ENCODE measurements at places on chromosomes 11 and 22.

DNA sequence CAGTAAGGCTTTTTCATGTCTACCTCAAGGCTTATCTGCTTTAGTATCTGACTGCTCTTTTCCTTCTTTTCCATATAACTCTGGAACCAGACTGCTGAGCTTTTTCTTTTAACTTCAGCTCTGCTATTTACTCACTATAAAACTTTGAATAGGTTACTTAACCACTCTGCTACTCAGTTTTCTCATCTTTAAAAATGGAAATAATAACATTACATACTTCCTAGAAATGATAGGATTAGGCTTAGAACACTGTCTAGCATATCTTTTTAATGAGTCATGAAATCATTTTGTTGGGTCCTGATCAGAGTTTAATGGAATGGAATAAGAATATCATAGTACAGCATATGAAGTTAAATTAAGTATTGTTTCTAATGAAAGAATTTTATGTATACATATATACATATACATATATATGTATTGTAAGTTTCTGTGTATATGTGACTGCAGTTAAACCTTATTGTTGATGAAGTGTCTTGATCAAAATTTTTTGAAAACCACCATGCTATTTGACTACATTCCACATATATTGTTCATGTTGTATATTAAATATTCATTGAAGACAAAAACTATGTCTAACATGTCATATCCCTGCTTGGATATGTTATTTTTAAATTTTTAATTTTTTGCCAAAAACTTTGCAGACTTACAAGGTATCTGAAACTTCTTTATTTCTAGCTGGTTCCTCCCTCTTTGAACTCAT, 120.2 kb downstream of the METTL15 start:
- DNase-seq, result no peak

GRCh38 chr22:31084811-31085492, 3.8 kb downstream of the SMTN start:
- DNase-seq, result peak; percentile 47

DNA sequence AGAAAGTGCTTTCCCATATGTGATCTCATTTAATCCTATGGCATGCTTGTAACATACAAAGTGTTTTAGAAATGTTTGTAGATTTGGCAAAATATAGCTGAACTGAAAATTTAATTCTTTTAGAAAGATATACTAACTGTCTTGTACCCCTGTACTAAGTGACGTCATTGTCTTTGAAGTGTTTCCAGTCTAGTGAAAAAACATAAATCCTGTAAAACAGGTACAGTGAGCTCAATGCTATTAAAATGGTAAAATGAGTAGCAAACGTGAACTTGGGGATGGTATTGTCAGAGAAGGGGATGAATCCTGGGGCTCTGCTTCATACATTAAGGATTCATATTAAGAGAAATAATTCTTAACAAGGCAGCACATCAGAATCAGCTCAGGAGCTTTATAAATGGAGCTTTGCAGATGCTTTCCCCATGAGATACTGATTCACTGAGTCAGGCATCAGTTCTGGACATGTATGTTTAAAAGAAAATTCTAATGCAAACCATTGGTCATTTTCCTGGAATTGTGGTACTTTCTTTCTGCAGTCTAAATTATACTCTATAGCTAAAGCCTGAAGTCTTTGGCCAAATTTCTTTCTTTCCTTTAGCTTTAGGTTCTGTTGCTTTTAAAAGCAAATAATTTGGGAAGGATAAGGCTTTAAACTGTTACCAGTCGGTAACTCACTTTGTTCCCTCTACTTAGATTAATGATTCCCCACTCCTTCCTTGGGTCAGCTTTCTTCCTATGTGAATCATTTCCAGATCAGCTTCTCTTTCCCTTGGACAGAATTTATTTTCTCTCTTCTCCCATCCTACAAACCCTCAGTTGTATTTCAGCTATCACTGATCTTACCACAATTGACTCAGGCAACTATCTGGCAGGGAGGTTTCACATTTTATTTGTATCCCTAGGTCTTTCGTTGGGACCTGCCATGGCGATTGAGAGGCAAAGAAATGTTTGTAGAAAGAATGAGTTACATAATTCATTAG, 57.5 kb upstream of the DDI1 start:
- DNase-seq, result no peak

DNA sequence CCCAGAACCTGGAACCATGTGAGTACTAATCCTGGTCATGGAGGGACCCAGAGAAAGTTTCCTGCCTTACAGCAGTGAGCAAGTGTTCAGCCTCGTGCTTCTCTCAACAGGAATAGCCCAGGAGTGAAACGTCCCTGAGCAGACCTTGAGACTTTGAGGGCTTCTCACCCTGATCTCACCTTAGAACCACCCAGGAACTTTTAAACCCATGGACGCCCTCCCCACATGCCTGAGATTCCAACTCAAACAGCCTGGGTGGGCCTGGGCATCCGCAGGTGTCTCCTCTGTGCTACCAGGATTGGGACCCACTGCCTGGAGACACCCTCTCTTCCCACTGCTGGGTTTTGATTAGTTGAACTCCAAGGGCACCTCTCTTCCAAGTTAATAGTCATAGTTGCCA, 297.2 kb downstream of the NTM start:
- DNase-seq, result no peak

DNA sequence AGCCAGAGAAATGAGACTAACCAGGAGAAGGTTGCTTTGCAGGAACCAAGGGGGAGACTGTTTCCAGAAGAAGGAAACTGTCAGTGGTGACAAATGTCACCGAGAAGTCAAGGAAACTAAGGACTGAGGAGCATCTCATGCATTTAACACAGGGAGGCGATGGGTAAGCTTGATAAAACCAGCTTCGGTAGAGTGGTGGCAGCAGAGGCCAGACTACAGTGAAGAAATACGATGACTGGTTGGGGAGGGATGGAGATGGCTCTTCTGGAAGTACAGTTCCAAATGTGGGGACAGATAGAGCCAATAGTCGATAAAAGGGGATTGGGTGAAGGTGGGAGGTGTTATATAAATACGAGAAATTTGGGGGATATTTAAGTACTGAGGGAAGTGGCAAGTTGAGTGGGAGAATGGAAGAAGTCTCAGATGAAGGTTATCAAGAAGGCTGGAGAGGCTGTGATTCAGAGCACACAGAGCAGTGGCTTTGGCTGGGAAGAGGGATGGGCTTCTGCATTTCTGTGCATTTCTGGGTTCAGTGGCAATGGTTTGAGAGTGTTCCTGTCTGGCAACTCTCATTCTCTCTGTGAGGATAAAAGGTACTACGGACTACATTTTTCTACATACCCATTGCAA, 29.2 kb downstream of the SC5D start:
- DNase-seq, result no peak

GRCh38 chr11:31117038-31117437, 252.5 kb downstream of the DCDC1 start:
- no peak for DNase-seq

GRCh38 chr11:116145187-116145865, 627.5 kb downstream of the BUD13 start:
- DNase-seq, result no peak

- DNase-seq, result no peak
Observed at GRCh38 chr22:28014211-28015045, 95.4 kb upstream of the PITPNB start.

DNA sequence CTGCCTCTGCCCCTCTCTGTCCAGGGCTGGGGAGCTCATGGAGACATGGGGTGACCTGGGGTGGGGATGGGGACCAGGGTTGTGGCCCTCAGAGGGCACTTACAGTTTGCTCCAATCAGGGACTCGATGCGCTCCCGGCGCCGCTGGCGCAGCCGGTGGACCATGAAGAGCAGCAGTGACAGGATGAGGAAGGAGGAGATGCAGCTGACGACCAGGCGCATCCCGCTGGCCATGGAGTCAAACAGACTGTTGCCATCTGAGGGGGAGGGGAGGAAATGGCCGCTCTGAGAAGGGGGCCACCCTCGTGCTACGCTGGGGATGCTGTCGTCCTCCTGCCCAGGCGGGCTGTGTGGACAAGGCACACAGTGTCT, 80.5 kb downstream of the DGCR2 start:
- DNase-seq, result no peak

GRCh38 chr22:37493979-37494378, 7.8 kb upstream of the MFNG start:
- no peak for DNase-seq

DNA sequence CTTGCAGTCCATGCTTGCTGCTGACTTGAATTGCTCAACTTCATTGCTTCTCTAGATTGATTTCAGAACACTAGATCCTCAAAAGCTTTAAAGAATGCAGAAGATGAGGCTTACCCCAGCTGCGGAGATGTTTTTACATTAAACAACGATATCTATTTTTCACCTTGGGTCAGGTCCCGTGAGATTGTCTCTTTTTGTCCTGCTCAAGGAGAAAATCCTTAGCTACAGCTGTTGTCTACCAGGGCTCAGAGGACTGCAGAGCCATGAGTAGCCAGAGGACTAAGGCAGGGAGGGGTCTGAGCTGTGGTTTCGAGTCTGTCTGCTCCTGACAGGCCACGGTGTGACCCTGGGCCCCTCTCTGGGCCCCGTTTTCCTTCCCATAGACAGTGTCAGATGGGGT, 51.4 kb downstream of the PKNOX2 start:
- DNase-seq, result no peak

GRCh38 chr11:7512525-7513233, 1.1 kb upstream of the PPFIBP2 start:
- peak; percentile 36 for DNase-seq

- DNase-seq, result no peak
Observed at GRCh38 chr11:86755146-86755545, 45.2 kb upstream of the PRSS23 start.

All from esophagus squamous epithelium (tissue), 5 donors.